NCI-H510A treated with DMSO at 0.1 percent for 48 hours (cell line): ENCODE measurements at places on chromosomes 12 and 14.
A peak's percentile ranks its signal among the peaks of the same experiment; 100 is the strongest.

DNA sequence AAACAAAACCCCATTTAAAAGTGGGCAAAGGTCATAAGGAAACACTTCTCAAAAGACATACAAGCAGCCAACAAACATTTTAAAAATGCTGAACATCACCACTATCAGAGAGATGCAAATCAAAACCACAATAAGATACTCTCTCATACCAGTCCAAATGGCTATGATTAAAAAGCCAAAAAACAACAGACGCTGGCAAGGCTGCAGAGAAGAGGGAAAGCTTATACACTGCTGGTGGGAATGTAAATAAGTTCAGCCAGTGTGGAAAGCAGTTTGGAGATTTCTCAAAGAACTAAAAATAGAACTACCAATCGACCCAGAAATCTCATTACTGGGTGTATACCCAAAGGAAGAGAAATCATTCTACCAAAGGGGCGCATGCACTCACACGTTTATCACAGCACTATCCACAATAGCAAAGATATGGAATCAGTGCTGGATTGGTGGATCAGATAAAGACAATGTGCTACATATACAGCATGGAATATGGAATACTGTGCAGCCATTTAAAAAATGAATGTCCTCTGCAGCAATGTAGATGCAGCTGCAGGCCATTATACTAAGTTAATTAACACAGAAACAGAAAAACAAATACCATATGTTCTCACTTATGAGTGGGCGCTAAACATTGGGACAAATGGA is 102.1 kb upstream of the DAAM1 start:
- no peak for DNase-seq

- no peak for DNase-seq
Measured at GRCh38 chr14:93099643-93100042, 16.1 kb downstream of the ITPK1 start.

DNA sequence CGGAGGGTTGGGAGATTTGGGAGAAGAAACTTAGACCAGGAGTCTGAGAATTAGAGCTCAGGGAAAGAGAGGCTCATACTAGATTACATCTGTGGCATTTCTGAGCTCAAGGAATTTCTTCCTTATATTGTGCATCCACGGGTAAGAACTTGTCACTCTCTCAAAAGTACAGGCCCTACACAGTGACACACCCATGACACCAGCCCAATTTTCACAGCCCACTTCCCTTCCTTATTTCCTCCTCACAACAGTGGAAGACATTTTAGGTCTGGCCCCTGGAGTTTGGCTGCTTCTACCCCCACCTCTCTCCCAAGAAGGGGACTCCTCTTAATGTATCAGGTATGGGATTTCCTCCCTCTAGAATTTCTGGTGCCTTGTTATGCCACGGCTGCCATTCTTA is 9.2 kb upstream of the ZNF385A start:
- DNase-seq: no peak

- no peak for DNase-seq
Measured at GRCh38 chr14:96206461-96206860, 1.8 kb downstream of the BDKRB2 start.

GRCh38 chr12:124777399-124778372 is 86.0 kb downstream of the SCARB1 start:
- no peak for DNase-seq

DNA sequence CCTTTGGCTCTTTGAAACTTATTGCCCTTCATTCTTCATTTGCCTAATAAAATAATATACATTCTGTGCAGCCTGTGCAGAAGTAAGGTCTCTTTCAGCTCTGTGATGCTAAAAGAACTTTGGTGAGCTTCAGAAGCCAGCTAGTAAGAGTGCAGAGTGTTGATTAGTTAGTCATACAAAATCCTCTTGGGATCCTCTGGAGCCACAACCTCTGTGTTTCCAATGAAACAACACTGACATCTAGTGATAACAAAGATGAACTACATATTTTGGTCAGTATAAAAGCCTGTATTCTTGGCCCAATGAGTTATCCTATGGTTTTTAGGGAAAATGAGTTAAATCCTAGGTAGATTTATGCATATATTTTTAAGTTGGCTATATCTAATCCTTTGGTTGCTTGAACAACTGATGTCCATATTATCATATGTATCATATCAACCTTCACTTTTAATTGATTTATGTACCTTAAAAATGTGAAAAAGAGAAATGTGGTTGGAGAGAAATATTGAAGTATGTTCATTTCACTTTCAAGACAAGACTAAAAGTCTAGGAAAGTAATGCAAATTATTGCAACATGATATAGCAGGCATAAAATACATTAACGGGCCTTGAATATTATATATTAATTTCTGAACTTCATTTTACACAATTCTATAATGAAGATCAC is 158.4 kb downstream of the KLHL28 start:
- peak; percentile 75 for DNase-seq

- DNase-seq: no peak
Measured at GRCh38 chr14:92108345-92109254, 2.2 kb upstream of the ATXN3 start.

DNA sequence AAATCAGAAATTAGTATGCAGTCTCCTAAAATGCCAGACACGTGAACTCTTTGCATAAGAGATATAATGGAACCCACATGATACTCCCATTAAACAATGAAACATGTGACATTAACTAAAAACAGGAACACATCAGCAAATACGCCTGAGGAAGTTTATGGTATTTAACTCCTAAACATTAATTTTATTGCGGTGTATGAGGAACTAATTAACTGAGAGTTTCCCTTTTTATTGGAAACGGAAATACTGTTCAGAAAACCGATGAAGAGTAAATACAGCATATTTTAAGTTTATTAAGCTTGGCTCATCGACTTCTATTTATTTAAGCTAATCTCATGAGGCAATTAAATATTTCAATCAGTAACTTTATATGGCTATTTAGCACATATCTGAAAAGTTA is 290.3 kb downstream of the SOX5 start:
- DNase-seq: no peak

DNA sequence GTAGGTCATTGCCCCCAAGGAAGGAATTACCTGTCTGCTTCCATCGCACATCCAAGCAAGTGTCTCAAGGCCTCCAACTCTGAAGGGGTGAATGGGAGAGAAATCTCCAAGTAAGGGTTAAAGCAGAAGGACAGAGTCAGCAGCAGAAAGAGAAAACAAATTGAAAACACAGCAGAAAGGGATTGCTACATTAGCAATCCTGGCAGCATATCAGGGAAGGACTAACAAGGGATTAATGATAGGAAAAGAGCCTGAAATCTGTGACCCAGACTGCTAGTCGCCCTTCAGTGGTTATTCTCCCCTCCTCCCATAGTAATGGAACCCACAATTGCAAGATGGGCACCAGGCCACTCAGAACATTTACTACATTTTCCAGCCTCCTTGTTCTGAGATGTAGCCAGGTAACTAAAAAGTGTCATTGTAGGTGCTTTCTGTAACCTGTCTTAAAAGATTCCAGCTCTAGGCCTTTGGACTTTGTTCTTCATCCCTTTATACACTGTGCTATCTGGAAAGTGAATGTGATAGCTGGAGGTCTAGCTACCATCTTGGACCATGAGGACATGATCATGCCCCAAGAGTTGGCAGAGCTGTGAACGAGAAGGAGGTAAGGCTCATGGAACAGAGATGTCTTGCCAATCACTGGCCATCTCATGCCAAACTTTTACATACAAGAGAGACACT is 36.0 kb downstream of the MAP3K9 start:
- no peak for DNase-seq

DNA sequence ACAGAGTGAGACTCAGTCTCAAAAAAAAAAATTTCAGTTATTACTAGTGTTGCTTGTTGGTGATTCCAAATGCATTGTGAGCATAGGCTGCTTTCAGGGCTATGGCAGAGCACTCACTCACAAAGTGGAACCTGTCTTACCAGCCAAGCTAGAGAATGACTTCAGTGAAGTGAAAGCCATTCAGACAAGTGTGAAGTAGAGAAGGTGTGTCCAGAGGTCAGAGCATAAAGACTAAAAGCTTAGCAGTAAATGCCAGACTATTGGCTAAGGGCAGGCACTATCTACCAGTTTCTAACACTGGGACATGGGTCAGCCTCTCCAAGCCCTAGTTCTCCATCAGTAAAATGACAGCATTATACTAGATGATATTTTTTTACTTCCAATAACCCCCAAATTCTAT is 12.7 kb downstream of the PPP1R36 start:
- no peak for DNase-seq

DNA sequence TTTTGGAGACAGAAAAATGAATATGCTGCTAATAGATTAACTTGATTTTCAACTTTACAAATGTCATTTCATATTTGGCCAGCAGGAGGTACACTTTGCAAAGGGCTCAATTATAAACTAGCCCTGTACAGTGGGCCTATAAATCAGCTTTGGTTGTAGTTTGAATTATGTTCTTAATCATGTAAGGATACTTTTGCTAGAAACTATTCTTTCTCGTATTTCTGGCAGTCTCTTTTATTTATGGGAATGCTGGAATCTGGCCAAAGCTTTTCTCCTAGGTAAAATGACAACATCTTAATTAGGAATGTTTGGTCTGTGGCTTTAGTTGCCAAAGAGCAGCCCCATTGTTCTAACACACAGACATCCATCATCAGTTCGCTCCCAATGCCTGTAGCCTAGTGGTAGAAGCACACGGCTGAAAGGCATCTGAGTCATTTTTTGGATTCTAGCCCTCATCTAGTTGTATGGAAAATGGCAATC is 1322.3 kb upstream of the SEL1L start:
- peak; percentile 47 for DNase-seq

DNA sequence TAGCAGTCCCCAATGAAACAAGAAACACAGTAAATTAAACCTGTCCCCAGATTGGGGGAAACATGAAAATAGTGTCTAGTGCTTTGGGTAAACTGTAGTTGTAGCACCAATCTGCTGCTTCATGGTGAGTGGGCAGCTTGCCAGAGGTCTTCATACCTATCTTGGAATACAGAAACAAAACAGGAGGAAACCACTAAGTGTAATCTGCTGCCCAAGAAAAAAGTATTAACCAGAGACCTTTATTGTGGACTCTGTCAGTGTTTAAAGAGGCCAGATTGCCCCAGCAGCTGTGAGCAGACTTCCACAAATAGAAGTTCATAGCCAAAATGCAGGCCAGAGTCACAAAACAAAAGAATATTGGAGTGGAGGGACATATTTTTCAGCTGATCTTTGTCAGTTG is 2.3 kb downstream of the ISCU start:
- no peak for DNase-seq

DNA sequence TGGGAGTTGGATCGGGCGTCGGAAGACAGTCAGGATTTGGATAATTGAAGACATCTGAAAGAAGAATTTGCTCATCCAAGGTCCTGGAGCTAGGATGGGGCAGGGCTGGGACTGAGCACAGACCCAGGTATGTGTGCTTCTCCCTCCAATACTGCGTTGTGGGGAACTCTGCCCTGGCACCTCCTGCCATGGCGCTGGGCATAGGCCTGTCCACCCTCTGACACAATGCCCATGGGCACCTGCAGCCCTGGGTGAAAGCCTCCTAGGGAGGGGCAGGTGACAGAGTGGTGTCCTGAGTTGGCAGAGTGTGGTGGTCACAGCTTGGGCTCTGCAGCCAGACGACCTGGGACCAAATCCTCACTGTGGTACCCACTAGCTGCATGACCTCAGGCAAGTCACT is 53.3 kb downstream of the CALM1 start:
- DNase-seq: no peak

- no peak for DNase-seq
Measured at GRCh38 chr12:59196989-59197388, 276.7 kb upstream of the LRIG3 start.

DNA sequence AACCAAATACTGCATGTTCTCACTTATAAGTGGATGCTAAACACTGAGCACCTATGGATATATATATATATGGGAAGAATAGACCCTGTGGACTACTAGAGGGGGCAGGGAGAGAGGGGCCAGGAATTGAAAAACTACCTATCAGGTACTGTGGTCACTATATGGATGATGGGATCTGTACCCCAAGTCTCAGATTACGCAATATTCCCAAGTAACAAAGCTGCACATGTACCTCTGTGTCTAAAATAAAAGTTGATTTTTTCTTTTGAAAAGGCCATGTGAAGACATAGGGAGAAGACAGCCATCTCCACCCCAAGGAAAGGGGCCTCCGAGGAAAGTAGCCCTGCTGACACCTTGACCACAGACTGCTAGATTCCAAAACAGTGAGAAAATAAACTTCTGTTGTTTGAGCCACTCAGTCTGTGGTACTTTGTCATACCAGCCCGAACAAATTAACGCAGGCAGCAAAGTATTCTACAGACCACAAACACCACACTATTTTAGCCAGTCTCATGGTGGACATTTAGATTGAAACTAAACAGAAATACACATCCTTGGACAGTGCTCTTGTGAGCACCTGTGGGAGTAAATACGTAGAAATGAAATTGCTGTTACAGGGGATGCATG is 197.1 kb downstream of the EFCAB11 start:
- DNase-seq: no peak

GRCh38 chr12:121576851-121577391 is 3.9 kb downstream of the KDM2B start:
- DNase-seq: no peak

DNA sequence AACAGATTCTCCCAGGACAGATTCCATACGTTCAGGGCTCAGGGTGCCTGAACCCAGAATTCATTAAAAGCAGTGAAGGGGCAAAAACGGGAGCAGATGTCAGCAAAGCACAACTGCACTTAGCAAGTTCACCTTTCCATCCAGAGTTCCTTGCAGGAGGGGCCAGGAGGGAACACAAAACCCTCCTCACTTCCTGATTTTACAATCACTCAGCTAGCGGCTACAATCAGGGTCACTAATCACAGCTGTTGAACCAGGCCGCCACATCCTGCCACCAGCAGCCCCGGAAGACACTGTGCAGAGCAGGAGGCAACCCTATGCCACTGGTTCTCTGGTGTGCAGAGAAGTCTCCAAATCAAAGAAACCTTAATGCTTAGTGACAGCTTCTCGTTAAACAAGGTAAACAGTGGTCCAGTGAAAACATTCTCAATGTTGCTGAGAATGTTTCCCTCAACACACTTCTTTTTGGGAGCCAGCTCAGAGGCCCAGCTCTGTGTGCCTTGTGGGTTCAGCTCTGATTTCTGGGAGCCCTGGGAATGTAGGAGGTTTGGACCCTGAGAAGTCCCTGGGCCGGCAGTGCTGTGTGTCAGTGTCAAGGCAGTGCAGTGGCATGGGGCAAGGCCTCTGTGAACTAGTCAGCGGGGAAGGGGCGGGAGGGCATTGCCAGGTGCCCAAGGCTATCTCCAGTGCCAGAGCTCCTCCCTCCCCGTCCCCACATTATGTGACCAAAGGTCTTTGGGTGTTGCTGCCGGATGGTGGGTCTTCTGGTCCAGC is 54.5 kb downstream of the VCPKMT start:
- peak; percentile 6 for DNase-seq

DNA sequence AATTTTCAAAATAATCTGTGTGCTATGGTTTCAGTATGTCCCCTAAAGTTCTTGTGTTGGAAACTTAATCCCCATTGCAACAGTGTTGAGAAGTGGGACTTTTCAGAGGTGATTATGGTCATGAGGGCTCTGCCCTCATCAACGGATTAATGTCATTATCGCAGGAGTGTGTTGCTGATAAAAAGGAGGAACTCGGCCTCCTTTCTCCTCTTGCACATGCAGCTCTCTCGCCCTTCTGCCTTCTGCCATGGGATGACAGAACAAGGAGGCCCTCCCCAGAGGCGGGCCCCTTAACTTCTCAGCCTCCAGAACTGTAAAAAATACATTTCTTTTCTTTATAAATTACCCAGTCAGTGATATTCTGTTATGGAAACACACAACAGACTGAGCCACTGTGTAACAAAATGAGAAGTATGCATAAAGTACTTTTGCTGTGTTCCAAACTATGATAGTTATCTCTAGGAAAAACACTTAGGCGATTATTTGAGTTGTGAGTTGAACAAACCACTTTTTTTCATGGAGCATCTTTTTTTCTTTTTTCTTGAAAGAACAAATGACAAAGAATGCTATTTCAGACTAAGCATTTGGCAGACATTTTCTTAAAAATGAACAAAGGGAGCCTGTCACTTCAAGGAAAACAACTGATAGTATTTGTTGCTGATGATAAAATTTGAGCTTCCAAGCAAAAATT is 134.8 kb upstream of the FUT8 start:
- DNase-seq: no peak
